HFFc6 (cell line): ENCODE measurements at places on chromosomes 4 and X. TPM values are rescaled to one million over a fixed set of nuclear protein-coding genes. Genes with fewer than 3 reads are reported as not detected.
A peak's percentile ranks its signal among the peaks of the same experiment; 100 is the strongest.

Gene SMPX
- total RNA-seq: not detected in 3 replicates

Gene HPGD
- not detected in 2 replicates for total RNA-seq

Gene RAB9B
- 0.15 to 0.31 TPM (median 0.27 TPM) in 3 replicates for total RNA-seq

Gene CFAP97
- total RNA-seq: 35.0 and 42.3 TPM in 2 replicates

DNA sequence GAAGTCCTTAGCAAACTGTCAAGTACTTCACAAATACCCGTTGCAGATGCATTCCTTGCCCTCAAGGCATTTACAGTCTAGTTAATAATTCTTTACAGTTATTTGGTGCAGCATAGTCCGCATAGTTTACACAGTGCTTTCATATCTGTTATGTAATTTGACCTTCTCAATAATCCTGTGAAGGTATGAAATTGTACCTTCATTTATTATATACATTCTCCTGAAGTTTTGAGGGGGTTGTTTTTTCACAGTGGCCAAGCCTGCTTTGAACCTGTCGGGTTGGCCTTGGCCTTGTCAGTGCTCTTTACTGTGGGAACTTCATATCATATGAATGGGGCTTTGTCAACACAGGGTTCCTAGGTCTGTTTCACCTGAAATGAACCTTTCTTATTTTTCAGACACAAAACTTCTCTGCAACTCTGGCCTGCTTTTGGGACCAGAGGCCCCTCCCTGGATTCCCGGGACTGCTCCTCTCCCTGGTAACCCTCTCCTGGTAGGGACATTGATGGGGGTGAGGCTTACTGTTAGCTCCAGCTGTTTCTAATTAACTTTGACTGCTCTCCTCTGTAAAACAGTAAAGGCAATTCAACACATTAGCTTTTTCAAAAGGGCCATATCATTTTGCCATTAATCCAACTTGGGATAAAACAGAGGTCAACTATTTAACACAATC is 9.1 kb downstream of the IGFBP7 start:
- DNase-seq: no peak

- no peak for DNase-seq
Measured at GRCh38 chrX:1502241-1502640, 34.7 kb downstream of the P2RY8 start.

DNA sequence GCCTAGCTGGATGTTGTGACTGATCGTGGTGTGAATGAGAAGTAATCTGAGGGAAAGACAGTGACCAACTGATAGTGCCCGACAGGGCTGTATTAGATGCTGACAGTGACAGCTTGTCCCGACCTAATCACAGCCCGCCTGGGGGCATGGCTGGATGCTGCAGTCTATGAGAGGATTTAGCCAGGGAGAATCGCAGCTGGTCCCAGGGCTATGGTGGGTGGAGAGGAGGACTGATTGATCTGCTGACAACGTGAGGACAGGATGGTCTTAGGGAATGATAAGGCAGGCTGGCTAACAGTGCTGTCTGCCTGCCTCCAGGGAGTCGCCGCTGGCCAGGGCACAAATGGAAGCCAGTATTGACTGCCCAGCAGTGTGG is 621 bp upstream of the SUV39H1 start:
- no peak for DNase-seq

- DNase-seq: no peak
Measured at GRCh38 chr4:157459785-157460184, 239.3 kb downstream of the GRIA2 start.

GRCh38 chr4:3853388-3854035 is 87.3 kb downstream of the ADRA2C start:
- DNase-seq: no peak

GRCh38 chr4:139465922-139466321 is 12.0 kb downstream of the RAB33B start:
- DNase-seq: no peak

- DNase-seq: peak; percentile 1
Measured at GRCh38 chrX:53930515-53931380, 113.5 kb downstream of the PHF8 start.
